ENCODE measurements at places on chromosomes 3 and 15.

DNA sequence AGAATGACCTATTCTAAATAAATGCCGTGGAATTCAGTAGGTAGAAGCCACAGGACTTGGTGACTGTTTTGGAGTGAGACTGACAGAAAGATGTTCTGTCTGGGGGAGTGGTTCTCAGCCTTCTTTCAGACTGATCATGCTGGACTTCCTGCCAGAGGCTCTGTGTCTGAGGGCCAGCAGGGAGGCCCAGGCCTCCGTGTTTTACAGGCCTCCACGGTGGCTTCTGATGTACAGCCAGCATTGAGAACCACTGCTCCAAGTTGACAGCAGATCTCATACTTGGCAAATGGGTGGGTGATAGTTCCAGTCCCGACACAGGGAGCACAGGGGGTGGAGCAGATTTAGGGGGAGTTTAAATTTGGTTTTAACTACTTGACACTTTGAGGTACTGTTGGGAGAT lies 6.7 kb upstream of the PIGZ start:
- no peak for DNase-seq

GRCh38 chr3:339351-339750 lies 142.8 kb downstream of the CHL1 start:
- no peak for DNase-seq

DNA sequence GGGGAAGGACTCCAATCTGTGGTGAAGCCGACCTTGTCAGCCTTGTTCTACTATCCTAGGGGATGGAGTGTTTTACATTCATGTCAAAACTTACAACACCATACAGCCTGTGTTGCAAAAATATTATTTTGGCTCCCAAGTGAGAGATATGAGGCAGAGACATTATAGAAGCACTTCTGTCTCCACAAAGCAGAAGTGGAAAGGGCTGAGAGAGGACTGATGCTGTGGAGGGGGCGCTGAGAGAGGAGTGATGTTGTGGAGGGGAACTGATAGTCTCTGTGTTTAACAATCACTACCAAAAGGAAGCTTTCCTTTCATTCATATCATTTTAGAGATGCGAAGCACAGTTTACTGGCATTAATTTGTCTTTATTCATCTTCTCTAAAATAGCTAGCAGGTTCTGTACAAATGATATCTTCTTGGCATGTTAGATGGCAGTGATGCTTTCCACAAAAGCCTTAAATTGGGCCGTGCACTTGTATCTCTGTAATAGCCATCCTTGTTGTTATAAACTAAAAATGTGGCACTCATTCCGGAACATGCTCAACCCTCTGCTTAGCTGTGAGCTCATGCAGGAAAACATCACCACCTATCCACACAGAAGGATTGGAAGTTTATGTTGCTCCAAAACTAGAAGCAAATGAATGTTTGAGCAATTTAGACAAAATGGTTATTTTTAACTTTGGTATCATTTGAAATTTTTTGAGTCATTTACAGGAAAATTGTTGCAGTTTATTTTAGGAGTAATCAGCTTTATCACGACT lies 134.6 kb upstream of the TP63 start:
- no peak for DNase-seq

DNA sequence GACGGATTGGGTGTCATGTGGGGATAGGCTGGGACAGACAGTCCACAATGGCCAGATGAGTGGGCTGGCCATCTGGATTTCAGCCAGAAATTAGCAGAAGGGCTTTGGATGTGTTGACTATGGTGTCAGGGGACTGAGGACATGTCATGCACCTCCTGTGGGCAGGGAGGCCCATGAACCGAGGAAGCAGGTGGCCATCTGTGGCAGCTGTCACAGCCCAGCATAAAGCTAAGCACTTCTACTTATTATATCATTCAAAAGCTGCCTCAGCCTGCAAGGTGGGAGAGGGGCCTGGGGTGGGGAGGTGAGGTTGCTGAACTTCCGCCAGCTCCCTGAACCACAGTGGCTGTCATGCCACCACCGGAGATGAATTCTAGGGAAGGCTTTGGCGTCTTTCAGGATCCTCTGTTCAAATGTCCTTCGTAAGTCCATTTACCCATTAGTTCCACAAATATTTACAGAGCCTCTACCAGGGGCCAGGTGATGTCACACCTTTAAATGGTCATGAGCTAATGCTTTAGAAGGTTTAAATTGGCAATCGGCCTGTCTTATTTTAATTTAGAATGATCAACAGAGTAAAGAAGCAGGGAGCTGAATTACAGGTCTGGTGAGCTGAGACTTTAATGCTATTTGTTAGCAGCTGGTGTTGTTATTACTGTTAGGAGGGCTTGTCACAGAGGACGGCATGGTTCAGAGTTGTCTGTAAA lies 23.6 kb upstream of the CAV3 start:
- DNase-seq = peak; percentile 79

- peak; percentile 11 for DNase-seq
Measured at GRCh38 chr3:133096900-133097613, 58.9 kb downstream of the TMEM108 start.

DNA sequence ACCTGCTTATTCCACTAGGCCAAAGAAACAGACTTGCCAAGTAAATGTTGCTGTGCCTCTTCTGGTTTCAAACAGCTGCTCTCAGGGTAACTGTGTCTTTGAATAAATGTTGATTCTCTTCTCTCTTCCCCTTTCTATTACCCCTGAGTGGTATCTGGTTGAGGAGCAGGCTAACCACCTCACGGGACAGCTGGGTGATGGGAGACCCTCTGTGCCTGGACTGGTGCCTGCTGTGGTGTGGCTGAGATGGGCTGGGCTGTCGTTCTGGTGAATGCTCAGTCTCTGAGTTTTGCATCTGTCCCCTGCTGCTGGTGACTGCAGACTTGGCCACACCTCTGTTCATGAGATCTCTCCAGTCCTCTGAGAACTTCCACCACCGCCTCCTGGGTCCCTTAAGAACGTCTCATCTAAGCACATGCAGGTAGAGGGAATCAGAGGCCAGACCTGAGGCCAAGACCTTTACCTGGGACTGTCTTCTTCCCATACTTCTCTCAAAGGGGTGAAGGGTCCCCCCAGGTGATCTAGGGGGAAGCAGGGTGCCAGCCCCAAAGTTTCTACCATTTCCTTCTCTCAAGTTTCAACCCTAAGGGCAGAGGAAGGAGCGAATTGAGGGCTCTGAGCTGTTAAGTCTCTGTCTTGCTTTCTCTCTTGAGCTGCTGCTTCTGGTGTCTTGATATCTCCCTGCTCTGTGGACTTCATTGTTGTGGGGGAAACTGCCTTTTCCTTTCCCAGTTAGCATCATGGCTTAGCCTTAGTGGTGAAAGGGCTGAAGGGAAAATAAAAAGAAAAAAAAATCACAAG lies 252.9 kb downstream of the EBLN2 start:
- no peak for DNase-seq

DNA sequence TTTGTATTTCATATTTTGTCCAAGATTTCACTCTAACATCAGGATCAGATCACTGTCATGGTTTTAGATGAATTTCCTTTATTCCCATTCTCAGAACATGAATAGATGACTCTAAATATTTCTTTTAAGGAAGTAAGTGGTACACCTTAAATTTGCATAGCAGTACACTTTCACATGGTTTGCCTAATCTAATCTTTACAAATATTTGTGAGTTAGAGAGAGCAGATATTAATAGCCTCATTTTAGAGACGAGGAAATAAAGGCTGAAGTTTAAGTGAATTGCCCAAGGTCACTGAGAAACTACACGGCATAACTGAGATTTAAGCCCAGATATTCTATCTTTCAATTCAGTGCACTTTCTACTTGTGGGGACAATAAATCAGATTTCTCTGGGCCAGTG lies 14.2 kb downstream of the TERC start:
- DNase-seq = no peak

GRCh38 chr3:134722969-134723368 lies 72.1 kb upstream of the EPHB1 start:
- no peak for DNase-seq

- no peak for DNase-seq
Measured at GRCh38 chr3:102614021-102614569, 179.3 kb downstream of the ZPLD1 start.

DNA sequence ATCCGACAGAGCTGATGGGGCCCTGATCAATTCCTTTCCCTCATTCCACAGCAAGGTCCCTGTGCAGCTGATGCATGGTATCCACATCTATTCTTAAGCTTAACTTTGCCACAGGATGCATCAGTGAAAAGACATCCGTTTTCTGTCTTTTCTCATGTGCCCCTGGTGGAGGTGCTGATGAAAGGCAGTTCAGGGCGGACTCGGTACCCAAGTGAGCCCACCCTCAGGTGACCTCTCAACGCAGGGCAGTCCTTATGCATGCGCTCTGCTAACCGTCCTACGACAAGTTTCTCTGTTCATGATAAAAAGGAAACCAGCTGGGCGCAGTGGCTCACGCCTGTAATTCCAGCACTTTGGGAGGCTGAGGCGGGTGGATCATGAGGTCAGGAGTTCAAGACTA lies 251.4 kb downstream of the ADAMTS17 start:
- DNase-seq = no peak

GRCh38 chr3:34570916-34571705 lies 772.7 kb downstream of the PDCD6IP start:
- DNase-seq = no peak

DNA sequence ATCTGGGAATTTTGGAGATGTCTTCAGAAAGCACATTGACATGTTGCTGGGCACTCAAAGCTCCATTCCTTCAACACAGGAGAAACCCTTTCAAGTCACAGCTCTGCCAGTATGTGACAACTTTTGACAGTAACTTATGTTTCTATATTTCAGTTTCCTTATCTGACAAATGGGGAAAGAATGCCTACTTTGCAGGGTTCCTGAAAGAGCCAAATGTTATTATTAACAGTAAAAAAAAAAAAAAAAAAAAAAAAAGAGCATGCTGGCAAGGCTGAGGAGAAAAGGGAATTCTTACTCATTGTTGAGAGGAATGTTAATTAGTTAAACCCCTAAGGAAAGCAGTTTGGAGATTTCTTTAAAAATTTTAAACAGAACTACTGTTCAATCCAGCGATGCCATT lies 272.5 kb upstream of the TGFBR2 start:
- DNase-seq = no peak

- DNase-seq = no peak
Measured at GRCh38 chr3:28590216-28590615, 241.6 kb upstream of the AZI2 start.

DNA sequence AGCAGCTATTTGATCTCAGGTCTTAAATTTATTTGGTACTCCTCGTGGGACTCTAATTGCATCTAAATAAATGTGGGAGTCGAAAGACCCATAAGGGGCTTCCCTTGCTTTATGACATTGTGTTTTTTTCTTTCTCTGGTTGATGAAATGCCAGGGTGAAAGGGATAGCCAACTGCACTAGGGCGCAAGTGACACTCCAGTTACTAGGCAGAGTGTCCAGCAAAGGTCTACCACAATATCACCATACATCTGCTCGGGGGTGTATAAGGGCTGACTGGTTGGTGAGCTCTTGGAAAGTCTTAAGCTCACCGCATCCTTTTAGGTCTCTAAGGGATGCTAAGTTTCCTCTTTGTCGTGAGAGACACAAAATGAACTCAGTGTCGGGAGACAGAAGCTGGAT lies 54.0 kb downstream of the PGBD4 start:
- DNase-seq = no peak

DNA sequence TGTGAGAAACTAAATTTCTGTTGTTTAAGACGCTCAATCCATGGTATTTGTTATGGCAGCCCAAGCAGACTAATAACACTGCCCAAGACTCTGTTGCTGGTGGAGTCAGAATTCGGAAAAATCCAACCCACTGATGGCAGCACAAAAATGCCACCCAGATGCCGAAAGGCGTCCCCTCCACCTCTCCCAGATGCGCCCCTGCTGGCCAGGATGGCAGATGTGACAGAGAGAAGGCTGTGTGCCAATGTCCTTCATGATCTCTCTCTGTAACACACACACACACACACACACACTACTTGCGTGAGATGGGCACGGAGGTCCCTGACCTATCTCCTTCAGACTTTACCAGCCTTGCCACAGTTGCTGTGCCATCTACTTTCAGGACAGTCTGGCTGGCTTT lies 10.9 kb upstream of the LYSMD4 start:
- DNase-seq = no peak

DNA sequence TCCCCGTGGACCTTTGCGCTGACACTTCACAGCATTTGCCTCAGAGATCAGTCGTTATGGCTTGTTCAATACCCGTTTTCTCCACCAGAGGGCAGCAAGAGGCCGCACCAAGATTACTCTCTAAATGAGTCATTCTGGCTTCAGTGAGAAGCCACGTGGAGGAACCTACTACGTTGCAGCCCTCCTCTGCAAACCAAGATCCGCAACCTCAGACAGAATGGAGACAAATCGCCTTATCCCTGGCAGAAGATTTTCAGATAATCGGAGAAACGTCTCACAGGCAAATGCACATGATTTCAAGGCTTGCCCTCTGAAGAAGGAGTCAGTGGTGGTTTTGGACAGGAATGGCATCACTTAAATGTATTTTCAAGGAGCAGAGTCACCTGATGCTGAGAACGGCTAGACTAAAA lies 60.5 kb downstream of the GTPBP8 start:
- peak; percentile 90 for DNase-seq

DNA sequence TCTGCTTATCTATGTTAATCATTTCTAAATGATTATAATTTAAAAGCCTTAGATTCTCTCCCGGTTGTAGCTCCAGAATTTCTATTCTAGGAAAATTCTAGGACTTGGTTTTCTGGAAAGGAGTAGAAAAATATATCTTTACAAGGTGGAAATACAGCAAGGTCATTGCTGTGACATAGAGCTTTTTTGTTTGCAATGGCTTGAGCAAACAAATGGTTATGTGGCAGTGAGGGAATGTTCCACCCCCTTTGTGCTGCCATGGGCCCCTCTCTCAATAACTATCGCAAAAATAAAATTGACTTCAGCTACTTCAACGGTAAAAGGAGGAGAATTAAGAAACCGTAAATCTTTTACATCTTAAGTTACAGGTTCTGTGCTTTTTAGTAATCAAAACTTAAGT lies 517.1 kb downstream of the EPHA3 start:
- DNase-seq = no peak

- no peak for DNase-seq
Measured at GRCh38 chr3:190617185-190617584, 103.3 kb downstream of the IL1RAP start.

- peak; percentile 87 for DNase-seq
Measured at GRCh38 chr3:98901119-98901391, 440 bp downstream of the DCBLD2 start.

DNA sequence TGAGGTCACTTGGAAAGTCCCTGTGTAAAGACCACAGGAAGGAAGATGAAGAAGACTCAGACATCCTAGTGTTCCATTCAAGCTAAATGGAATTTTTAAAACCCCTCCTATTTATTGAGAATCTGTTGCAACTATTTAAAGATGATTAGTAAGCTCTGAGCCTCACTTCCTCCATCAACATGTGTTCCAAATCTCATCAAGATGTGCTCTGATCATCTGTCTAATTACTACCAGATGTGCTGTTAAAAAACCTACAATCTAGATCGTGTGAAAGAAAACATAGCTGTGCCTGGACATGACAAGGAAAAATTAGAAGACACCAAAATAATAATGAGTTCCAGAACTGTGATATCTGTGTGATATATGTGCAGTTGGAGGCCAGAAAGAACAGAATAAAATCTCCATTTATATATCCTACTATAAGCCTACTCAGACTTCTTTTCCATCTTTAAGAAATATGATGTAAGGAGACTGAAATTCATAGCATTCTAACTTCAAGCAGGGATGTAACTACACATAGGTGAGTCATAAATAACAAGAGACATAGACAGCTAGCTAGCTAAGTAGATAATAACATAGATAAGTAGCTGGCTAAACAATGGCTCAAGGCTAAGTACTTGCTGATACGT lies 7.8 kb downstream of the XPC start:
- DNase-seq = no peak
